ENCODE measurements at places on chromosomes 3 and 15.

- DNase-seq = no peak
Observed at GRCh38 chr3:190378240-190378891, 9.6 kb upstream of the CLDN16 start.

- no peak for DNase-seq
Observed at GRCh38 chr3:94285872-94286271, 223.0 kb downstream of the NSUN3 start.

GRCh38 chr3:10577486-10577885 is 72.1 kb upstream of the ATP2B2 start:
- no peak for DNase-seq

DNA sequence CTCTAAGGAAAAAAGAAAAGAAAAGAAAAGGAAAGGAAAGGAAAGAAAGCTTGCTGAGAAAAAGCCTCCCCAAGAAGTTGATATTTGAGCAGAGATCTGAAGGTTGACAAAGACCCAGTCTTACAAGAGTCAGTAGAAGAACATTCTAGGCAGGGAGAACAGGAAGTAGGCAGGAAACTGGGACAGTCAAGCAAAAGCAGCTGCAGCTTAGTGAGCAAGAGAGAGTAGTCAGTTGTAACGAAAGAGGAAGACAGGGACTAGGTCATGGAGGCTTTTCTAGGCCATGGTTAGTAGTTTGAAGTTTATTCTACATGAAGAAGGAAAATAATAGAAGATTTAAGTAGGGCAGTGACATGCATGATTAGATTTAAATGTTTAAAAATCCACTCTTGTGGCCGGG is 31.8 kb upstream of the KLHL6 start:
- DNase-seq = no peak

DNA sequence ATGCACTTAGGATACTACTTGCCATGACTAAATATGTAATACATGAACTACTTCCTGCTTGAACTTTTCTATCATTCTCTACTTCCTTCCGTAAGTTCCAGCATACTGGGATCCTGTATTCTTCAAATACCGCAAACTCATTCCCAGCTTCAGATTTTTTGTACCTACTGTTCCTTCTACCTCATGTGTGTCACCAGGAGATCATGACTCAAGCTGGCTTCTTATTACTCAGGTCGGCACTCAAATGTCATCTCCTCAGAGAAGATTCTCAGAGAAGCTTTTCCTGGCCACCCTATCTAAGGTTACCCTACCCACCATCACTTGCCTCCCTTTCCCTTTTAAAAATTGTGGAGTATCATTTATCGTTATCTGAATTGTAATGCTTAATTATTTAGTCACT is 66.7 kb downstream of the RFX7 start:
- no peak for DNase-seq

- no peak for DNase-seq
Observed at GRCh38 chr3:126100269-126100633, 16.3 kb upstream of the SLC41A3 start.

DNA sequence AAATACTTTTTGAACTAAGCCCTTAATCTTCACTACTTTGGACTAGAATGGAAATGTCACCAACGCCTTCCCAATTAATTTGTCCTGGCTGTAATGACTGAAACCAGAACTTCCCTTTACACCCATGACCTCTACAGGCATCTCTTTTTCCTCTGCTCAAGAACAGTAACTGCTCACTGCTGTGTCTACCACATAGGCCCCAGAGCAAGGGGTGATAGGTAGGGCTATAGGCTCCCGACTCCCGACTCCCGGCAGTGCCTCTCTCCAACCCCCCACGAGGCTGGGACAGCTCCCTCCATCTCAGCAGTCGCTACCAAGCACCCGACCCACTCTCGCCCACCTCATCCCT is 384 bp upstream of the LEKR1 start:
- no peak for DNase-seq

Measured in stimulated activated CD8-positive, alpha-beta memory T cell treated with anti-CD3 and anti-CD28 coated beads, Interleukin-15, amount 100 ng/mL, for 48 hours (primary cell).